ENCODE measurements at places on chromosomes 16 and 17.
A peak's percentile ranks its signal among the peaks of the same experiment; 100 is the strongest.

DNA sequence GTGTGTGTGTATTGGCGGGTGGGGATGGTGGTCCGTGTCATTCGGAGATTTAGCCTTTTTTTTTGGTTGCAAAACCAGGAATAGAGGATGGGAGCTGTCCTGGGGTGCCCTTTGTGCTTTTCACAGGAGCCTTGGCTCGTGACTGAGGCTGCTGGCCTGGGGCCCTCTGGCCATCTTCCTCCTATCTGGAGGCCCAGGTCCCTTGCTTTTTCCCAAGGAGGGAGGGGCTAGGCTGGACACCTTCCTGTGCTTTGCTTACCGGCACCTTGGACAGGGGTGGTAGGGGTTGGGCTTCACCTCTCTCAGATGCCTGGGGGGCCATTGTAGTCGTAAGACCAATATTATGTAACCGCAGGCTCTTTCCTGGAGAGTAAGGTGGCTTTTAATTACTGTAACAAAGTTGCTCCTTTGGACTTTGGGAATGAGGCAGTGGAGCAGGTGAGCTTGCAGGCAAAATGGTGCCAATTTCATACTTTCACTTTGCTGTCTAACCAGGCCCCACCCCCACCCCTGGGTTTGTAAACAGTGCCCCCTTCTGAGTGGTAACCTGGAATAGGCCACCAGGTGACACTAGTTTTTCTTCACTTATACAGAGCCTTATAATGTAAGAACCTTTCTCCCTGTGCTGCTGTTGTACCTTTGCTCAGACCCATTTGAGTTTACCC, 1.2 kb downstream of the DYNLL2 start:
- peak; percentile 74 for DNase-seq

- no peak for DNase-seq
Measured at GRCh38 chr17:4771519-4772234, at the start of gene TM4SF5. Gene TM4SF5, plus strand, starts transcription at chr17:4771886. Its CDS starts 37 bp downstream, at chr17:4771923.

GRCh38 chr17:55817397-55817709, 66.5 kb downstream of the PCTP start:
- DNase-seq, result no peak

DNA sequence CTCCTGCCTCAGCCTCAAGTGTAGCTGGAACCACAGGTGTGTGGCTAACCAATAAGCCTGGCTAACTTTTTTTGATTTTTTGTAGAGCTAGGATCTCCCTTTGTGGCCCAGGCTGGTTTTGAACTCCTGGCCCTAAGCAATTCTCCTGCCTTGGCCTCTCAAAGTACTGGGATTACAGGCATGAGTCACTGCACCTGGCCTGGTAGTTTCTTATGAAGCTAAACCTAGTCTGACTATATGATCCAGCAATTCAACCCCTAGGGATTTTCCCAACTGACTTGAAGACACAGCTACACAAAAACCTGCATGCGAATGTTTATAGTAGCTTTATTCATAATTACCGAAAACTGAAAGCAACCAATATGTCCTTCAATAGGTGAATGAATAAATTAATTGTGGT, 176.2 kb upstream of the IRX3 start:
- DNase-seq, result no peak

- no peak for DNase-seq
Measured at GRCh38 chr16:51151435-51151960, 428 bp upstream of the SALL1 start.

DNA sequence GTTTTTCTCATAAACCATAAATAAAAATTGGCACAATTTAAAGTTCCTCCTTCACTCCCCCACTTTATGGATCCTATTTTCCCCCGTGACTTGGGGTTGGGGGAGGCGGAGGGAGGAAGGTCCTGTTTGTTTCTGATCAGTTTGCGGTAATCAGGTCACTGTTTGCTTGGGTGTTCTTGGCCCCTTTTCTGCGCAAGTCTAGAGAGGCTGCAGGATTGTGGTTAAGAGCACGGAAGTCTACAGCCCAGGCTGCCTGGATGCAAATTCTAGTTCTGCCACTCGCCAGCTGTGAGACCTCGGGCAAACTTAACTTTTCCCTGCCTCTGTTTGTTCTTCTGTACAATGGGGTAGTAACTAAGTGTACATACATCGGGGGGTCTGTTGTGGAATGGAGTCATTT, 12.1 kb downstream of the ATP2C2 start:
- no peak for DNase-seq

- no peak for DNase-seq
Measured at GRCh38 chr16:23351360-23351759, 49.3 kb downstream of the SCNN1B start.

DNA sequence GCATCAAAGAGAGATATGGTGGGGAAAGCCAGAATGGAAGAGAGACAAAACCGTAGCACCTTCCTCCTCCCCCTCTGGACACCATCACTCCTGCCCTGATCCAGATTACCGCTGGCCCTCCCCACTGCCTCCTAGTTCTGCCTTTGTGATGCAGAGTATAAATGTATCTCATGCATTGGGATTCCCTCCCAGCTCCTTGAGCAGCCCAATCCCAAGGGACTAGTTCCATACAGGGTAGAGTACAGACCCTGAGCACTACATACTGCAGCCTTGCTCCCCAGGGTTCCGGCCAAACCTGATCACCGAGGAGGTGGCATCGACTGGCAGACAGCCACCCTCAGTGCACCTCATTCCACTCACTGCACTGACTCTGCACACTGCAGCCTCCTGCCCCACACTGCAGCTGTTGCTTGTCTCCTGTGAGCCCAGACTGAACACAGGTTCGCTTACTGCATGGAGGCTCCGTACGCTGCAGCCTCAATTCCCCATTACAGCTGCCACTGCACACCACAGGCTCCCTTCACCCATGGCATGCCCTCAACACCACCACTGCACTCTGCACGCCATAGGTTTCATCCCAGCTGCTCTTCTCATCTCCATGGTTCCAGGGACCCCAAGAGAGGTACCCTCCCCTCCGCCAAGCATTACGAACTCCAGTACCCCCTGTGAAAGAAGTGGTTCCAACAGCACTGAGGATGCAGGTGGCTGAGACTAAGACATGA, 1.7 kb upstream of the THRA start:
- DNase-seq, result no peak

DNA sequence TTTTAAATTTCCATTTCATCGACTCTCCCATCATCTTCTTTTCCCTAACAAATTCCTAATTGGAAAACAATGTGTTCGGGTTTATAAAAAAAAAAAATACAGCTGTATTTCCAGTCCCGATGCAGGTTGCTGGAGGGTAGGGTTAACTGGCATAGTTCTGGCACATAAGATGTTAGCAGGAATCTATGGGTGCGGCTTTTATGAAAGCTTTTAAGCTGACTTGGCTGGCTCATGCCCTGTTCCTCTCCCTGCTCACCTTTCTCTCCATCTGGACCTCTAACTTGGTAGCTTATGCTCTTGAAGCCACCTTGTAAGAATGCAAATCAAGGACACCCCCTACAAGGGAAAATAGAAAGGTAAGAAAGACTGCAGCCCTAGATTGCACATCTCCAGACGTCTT, 33.2 kb upstream of the KCNJ2 start:
- no peak for DNase-seq

GRCh38 chr16:66553223-66553622, 847 bp downstream of the CKLF start:
- no peak for DNase-seq

DNA sequence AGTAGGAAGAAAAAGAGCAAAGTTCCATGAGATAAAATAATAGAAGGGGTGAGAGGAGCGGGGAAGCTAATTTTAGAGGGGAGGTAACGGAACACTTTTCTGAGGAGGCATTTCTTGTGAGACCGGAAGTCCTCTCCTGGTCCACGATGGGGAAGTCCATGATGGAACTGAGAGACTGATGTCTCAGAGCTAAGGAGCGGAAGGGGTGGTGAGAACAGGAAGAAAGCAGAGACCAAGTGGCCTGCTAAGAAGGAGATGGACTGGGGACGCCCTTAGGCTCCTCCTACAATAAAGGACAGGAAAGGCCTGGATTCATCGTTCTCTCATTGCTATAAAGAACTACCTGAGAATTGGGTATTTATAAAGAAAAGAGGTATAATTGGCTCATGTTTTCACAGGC, 59.4 kb downstream of the ADAMTS18 start:
- DNase-seq, result no peak

DNA sequence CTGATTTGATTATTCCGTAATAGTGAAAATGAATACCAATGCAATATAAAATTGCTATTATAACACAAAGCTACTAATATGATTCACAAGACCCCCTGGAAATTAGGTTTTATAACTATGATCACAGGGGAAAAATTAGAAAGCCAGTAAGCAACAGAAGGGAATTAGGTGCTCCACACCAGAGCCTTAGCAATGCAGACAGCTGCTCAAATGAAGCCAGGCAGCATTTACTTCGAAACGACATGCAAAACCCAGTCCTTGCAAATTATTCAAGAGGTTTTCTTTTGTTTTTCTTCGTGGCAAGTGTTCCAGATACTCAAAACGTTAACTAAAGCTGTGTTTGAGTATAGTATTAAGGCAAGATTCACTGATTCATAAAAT, 47.9 kb downstream of the TOX3 start:
- DNase-seq, result no peak

DNA sequence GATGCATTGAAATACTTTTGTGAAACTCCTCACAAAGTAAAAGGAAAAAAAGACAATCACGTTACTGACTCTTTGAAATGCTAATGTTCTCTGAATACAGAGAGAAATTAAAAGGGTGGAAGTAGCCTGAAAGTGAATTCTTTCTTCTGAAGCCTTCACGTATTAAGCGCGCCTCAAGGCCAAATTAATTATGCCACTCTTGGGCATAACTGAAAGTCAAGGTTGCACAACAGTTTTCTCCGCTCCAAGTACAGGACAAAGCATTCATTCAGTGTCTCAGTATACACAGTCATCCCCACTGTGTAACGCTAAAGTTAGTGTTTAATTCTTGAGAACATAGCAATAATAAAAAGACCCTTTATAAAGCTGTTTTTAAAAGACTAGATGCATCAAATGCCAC, 21.5 kb downstream of the PARN start:
- DNase-seq, result no peak

DNA sequence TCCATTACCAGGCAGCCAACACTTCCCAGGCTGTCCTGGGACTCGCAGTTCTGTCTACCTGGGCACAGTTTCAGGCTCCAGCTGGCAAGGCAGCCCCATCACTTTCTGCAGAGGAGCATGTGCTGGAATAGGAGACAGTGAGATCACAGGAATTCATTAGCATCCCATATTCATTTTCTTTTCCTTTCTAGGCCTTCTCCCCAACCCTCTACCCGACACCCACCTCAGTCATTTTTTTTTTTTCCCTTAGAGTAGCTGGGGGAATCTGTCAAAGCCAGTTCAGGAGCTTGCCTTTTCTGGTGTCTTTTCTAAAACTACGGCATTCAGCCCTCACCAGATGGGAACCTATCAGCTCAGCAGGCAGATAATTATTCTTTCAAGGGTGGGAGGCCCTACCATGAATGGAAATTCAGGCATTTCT, 42.4 kb upstream of the FBXO47 start:
- no peak for DNase-seq

- no peak for DNase-seq
Measured at GRCh38 chr17:6286233-6286632, 148.7 kb downstream of the AIPL1 start.

GRCh38 chr16:55539049-55539448, 27.4 kb upstream of the CAPNS2 start:
- no peak for DNase-seq

Data from CD4-positive, alpha-beta T cell treated with Interleukin-6 for 4 hours (primary cell).